ENCODE measurements at places on chromosomes 5 and 9. TPM values are rescaled to one million over a fixed set of nuclear protein-coding genes. Genes with fewer than 3 reads are reported as not detected.

Gene SLC25A2
- total RNA-seq = 1.3 TPM

Gene IL7R
- total RNA-seq = 34.9 TPM

DNA sequence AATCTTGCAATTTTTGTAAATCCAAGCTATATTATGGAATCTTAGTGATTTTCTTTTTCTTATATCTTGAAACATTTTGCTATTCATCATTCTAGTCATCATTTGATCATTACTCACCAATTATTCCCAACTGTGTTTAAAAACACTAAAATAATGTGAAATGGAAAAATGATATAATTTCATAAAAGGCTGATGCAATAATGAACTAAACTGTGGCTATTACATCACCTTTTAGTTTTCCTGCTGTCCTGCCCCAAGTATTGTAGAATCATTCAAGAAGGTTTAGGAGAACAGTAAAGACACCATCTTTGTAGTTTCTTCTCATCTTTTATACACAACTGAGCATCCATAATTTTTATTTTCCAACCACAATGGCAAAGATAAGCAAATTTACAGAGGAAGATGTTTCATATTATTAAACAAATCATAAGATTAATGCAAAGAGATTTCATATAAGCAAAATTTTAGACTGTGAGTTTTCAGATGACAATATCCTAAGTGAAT lies 431.0 kb upstream of the SLC30A5 start:
- no peak for DNase-seq

DNA sequence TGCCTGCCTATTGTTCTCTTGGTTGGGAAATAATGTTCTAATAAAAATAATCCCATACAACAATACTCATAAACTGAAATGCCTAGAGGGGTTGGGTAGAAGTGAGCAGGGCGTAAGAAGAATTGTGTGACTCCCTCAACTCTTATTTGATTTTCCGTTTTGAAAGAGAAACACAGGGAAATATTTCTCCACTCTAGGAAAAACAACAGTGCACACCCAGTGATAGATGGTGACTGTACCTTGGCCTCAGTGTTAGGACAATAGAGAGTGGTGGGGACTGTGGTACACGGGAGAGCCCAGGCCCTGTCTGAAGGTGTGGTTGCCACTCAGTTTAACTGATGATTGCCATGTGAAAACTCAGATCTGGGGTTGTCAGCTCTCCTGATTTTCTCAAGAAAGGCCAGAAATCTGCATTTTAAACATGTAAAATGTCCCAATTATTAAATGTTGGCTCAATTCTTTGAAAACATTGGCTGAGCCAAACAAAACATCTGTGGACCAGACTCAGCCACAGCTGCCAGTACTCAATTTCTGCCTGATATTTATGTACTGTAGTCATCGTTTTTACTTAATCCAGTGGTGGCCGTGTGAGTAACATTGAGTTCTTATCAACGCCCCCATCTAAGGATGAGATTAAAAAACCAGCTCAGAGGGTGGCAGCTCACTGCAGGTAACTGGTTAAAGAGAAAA lies 103.8 kb upstream of the ZNF618 start:
- DNase-seq = no peak

Data from ureter (tissue), 1 donor.